ENCODE measurements at places on chromosomes 4 and X.

GRCh38 chrX:43166874-43167273 is 388.9 kb upstream of the PPP1R2C start:
- DNase-seq: no peak

DNA sequence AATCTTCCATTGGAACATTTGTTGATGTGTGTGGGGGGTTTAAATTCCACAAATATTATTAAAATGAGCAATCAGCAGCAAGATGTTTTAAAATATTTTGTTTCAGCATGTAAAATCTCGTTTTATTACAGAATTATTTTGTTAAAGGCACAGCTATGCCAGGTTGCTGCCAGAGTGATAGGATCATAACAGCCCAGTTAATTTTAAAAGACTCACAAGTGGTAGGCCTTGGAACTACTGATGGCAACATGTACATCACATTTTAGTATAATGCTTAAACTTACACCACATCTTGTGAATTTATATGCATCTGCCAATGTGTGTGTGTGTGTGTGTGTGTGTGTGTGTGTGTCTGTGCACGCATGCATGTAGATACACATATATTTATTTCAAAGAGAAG is 97.8 kb upstream of the SPRY1 start:
- no peak for DNase-seq

DNA sequence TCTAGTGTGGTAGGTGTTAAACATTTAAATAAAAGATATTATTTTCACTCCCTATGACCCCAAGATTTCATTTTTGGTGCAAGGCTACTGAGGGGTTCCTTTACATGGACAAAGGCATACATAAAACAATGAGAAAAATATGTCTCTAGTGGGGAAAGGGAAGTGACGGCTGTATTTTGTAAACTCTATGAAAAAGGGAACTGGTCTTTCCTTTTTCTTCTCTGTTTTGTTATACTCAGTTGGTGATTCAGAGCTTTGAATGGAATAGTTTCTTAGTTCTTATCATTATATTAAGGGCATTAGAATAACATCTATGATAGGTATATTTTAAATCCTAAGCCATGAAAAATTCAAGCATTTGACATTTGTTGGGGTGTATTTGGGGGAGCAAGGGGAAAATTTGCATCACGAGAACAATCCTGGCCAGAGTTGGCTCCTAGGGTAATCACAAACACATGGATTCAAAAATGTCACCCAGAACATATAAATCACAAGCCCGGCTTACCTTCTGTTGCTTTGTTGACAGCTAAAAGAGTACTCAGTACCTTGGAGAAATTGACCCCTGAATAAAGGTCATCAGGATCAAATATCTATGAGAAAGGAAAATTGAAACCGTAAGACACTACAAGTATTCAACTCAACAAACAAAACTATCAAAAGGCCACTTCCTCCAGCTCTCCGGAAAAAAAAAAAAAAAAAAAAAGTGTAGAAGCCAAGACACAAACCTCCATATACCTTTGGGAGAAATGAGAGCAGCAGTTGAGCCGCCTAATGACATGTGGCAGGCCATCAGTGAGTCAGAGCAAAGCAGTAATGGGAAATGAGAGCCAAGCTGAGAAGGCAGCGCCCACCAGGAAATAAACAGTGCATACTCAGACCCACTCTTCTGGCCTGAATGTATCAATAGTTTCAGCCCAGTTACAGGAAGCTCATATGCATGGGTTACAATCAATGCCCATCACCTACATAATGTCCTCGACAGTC is 33.4 kb downstream of the ARHGEF6 start:
- no peak for DNase-seq

GRCh38 chrX:35700121-35700520 is 98.0 kb upstream of the MAGEB16 start:
- no peak for DNase-seq

DNA sequence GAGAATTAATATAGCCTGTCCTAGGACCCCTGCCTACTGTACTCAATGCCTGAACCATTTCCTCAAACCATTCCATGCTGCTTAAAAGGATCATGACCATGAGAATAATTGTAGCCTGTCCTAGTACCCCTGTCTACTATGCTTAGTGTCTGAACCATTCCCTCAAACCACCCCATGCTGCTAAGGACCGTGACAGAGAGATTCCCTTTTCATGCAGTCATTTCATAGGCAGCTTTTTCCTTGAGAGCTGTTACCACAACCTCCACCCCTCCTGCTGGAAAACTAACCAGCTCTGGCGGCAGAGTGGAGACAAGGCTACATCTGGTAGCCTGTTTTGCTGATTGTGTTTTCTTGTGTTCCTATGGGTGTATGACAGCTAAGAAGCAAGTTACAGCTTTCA is 174.9 kb upstream of the SMARCAD1 start:
- no peak for DNase-seq

- DNase-seq: no peak
Measured at GRCh38 chr4:173529477-173530325, at the start of gene HAND2. TSS of gene HAND2 (minus strand) at chr4:173530229. CDS start at chr4:173529289, 940 bp downstream.
